Type B pancreatic cell (in vitro differentiated cells): ENCODE measurements at places on chromosomes 2 and 18. TPM values are rescaled to one million over a fixed set of nuclear protein-coding genes. Genes with fewer than 3 reads are reported as not detected.

TMEM37 gene
- 11.8 and 16.4 TPM in 2 replicates for total RNA-seq

PROKR1 gene
- total RNA-seq: 0.10 and 0.41 TPM in 2 replicates

LINC00305 gene
- not detected in 2 replicates for total RNA-seq

XDH gene
- 2.5 and 7.7 TPM in 2 replicates for total RNA-seq

LYPD6B gene
- total RNA-seq: 23.7 and 40.1 TPM in 2 replicates

LYG2 gene
- total RNA-seq: not detected in 2 replicates

TDRD15 gene
- total RNA-seq: 0.17 TPM in 1 of 2 replicates, not detected in the other

CACNB4 gene
- total RNA-seq: 0.38 and 5.6 TPM in 2 replicates

TEX51 gene
- not detected in 2 replicates for total RNA-seq

GKN2 gene
- total RNA-seq: 0.92 TPM in 1 of 2 replicates, not detected in the other

UCN gene
- total RNA-seq: 0.74 and 4.1 TPM in 2 replicates

TCF23 gene
- not detected in 2 replicates for total RNA-seq

TEKT4 gene
- total RNA-seq: 0.34 TPM in 1 of 2 replicates, not detected in the other

AQP12A gene
- 0.97 TPM in 1 of 2 replicates, not detected in the other for total RNA-seq

SCG2 gene
- total RNA-seq: 75.1 and 347 TPM in 2 replicates

VIT gene
- total RNA-seq: 1.2 and 1.4 TPM in 2 replicates

C2orf76 gene
- total RNA-seq: 10.8 and 11.7 TPM in 2 replicates

DOCK10 gene
- 1.7 and 3.5 TPM in 2 replicates for total RNA-seq

BCL11A gene
- 47.9 and 53.1 TPM in 2 replicates for total RNA-seq

ALK gene
- 7.7 and 12.3 TPM in 2 replicates for total RNA-seq

TYW5 gene
- total RNA-seq: 7.0 and 11.0 TPM in 2 replicates

SERPINB2 gene
- total RNA-seq: 45.2 and 121 TPM in 2 replicates

MDH1B gene
- 0.64 and 4.7 TPM in 2 replicates for total RNA-seq

LRRC30 gene
- total RNA-seq: not detected in 2 replicates

TRIM43 gene
- total RNA-seq: not detected in 2 replicates

MAP3K19 gene
- 0.24 and 1.1 TPM in 2 replicates for total RNA-seq
